ENCODE measurements at places on chromosomes 6 and 20.
A peak's percentile ranks its signal among the peaks of the same experiment; 100 is the strongest.

GRCh38 chr6:80689716-80690395 lies 583.4 kb downstream of the BCKDHB start:
- DNase-seq, result peak; percentile 71

- no peak for DNase-seq
Measured at GRCh38 chr20:8212286-8212685, 80.2 kb downstream of the PLCB1 start.

- no peak for DNase-seq
Measured at GRCh38 chr6:136792095-136792409, 225 bp downstream of the MAP3K5 start.

GRCh38 chr6:112539355-112539754 lies 192.2 kb downstream of the RFPL4B start:
- DNase-seq, result peak; percentile 35

- DNase-seq, result no peak
Measured at GRCh38 chr6:2861060-2861821, 19.6 kb upstream of the SERPINB1 start.

DNA sequence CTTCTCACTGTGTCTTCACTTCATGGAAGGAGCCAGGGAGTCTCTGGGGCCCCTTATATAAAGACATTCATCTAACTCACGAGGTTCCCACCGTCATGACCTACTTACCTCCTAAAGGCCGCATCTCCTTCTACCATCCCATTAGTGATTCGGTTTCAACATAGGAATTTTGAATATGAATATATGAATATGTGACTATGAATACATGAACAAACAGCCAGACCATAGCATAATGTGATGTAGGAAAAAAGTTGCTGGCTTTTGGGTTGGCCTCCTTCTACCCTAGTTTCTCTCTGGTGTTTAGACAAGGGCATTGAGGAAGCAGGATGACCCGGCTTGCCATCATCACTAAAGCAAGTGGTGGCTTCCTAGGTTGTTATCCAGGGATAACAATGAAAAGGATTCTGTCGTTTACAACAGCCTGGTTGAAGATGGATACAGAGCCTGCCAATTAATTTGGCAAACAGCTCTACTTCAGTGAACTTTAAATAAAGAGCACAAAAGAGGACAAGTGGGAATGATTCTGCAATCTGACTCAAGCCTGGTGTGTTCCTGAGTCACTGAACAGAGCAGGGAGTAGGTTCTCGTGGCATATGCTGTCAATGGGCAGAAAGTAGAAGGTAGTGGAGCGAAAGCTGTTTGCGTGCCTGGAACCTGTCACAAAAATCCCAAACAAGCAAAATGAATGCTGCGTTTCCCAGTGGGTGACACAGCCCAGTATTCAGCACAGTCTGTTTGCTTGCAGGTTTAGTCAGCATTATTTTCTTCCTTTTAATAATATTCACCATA lies 44.0 kb upstream of the DOK5 start:
- DNase-seq, result peak; percentile 25

GRCh38 chr20:2303673-2304072 lies 7.9 kb downstream of the TGM3 start:
- no peak for DNase-seq

- no peak for DNase-seq
Measured at GRCh38 chr20:16611817-16612216, 38.6 kb upstream of the KIF16B start.

GRCh38 chr20:41935259-41935791 lies 317.1 kb upstream of the CHD6 start:
- no peak for DNase-seq

DNA sequence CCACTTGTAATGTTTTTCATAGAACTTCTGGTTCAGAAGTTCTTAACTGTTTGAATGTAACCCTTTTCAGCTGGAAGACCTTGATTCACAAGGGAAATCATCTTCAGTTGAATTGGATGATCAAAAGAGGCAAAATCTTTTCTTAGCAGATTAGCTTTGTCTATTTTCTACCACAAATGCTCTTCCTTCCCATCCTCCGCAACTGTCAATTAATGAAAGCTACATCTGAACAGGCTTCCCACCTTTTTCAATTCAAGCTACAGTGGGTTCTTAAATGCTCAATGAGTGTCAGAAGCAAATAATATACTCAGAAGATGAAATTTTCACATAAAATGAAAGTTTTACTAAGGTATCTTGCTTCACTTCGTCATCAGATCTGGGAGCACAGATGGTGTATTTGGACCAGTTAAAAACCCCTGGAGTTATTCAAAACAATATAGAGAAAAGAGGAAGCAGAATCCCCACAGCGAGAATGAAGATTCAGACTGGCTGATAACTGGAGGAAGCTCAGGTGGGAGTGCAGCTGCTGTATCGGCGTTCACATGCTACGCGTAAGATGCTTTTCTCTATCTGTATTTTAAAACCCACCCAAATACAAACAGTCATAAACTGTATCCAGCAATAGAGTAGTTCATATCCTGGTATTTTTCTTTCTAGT lies 19.4 kb downstream of the QRSL1 start:
- DNase-seq, result no peak

DNA sequence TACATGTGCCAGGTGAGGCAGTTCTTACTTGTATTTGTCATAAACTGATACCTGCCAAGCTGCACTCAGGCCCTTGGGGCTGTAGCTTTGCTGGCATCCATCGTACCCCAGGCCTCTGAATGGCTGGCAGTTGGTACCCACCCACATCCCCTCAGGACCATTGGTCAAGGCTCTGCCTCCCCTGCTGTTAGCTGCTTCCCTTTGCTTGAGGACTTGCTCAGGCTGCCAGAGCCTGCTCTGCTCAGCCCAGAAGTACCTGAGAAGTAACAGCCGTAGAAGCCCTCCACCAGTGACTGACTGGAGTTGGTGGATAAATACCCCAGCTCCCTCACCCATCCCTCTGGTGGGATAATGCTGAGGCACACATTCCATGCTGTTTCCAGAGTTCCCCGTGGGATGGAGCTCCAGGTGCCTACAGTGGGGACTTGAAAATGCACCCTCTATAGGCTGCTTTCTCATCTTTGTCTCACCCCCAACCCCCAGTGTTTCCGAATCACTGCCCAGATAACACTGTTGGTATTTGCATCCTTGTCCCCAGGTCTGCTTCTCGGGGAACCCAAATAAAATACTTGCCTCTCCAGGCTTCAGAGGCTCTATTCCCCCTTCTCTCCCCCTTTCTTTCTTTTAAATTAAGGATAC lies 7.3 kb downstream of the EBF4 start:
- no peak for DNase-seq

- no peak for DNase-seq
Measured at GRCh38 chr6:170238741-170239565, 51.9 kb downstream of the DLL1 start.

DNA sequence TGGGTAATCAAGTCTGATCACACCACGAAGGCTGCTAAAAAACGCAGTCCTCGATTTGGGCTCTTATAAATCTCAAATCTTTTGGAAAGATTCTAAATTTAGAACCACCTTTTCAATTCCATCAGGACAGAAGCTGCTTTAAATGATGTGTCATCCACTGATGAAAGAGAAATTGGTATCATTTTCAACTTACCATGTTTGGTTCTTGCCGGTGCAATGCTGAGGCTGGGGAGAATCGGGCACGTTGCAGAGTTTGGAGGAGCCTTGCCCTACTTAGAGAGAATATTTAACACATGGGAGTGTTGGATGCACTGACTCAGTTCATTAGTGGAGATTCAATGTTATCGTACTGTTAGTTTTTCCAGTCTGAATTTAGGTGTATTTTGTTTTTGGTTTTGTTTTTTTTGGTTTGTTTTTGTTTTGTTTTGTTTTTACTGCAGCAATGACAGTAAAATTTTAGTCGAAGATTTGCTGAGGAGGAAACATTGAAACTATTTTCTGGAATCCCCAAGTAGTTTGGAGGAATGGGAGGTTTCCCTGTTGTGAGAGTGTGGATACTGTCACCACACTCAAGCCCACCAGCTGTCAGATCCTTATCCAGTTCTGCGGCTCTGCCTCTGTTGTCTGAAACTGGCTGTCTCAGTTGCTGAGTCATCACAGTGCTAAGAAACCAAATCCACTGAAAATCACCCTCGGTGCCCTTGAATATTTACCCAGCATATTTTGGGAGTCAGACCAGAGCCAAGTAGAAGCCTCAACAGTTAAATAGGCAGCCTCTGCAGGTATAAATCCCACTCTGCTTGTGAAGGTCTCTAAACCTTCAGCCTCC lies 497.0 kb downstream of the BTBD3 start:
- peak; percentile 55 for DNase-seq

DNA sequence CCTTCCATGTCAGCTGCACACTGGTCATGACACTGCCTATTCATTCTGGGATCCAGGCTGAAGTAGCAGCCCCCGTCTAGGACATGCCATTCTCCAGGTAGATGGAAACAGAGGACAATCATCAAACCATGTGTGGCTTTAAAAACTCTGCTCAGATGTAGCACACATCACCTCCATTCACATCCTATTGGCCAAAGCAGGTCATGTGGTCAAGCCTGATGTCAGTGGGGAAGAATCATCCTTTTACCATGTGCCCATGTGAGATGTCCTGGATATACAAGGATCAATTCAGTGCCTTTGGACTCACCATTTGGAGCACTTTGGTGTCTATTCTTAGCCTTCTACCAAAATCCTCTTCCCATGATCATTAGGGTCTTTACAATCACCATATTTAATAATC lies 99.5 kb downstream of the CDC5L start:
- peak; percentile 18 for DNase-seq

GRCh38 chr20:2775139-2775538 lies 25.3 kb downstream of the CPXM1 start:
- DNase-seq, result no peak

DNA sequence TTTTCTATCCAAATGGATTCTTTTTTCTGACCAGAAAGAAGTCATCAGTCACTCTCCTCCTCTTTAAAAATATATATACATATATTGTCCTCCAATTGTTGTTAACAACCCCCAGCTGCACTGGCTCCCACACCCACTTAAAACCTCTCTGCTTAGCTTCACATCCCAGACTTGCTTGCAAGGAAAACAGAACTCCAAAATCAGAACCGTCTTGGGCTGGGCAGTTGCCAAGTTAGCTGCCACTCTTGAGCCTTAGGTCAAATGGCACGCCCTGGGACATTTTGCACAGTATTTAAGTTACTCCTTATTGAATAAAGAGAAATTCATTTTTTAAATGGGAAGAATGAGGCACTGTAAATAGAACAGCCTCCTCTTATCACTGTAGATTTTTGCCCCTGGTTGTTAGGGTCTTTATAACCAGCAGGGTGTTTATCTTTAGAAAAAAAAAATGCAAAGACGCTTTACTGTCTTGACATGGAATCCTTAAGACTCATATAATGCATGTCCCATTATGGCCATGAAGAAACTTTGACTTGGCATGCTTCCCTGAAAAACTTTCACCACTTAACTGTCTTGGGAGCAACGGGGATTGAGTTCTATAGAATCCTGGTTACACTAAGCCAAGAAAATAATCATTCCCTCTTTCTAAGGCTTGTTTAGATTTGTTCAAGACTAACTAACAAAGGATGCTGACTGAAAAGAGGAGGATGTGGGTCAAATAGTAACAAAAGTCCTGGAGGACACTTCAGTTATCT lies 204.5 kb downstream of the ISM1 start:
- no peak for DNase-seq

GRCh38 chr20:45179166-45179565 lies 4.5 kb downstream of the PI3 start:
- no peak for DNase-seq

DNA sequence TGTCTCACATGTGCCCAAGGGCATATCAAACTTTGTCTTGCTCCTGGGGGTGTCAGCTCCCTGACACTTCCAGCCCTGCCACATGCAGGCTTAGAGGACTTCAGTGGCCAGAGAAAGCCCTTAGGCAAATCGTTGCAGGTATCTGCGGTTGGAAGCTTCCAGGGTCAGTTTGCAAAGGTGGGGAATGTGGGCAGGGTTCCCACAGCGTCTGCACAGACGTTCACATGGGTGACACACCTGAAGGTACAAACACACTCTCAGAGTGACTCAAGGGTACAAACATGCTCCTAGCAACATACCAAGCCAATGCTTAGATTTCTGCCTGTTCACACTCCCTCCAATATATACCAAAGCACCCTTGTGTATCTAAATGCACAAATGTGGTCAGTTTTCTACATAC lies 30.0 kb downstream of the VSTM2L start:
- DNase-seq, result peak; percentile 43

DNA sequence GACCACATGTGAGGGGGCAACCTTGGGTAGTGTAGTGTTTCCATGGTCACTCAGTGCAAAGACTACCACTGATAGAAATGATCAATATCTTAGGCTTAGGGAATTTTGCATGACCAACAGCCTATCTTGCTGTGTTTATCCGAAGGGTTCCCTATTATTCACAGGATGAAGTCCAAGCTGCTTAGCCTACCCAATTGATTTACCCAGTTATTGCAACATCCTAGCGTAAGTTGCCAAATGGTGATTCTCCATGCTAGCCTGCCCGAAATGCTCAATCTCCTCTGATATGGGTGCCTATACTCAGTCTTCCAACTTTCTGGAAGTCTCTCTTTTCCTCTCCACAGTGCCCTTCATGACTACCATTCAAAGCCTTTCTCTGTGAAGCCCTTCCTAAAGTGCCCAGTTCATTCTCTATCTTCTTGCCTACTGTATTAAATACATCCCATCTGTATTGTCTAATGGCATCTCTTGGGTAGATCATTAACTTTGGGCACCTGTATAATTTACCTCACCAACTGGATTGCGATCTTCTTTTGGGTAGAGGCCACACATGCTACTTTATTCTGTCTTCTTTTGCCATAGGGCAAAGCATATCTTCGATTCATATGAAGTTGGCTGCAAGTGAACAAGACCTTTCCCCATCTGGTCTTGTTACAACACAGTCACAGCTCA lies 240.5 kb downstream of the CLIC5 start:
- DNase-seq, result no peak

GRCh38 chr20:60137657-60138245 lies 179.5 kb downstream of the CDH26 start:
- no peak for DNase-seq

DNA sequence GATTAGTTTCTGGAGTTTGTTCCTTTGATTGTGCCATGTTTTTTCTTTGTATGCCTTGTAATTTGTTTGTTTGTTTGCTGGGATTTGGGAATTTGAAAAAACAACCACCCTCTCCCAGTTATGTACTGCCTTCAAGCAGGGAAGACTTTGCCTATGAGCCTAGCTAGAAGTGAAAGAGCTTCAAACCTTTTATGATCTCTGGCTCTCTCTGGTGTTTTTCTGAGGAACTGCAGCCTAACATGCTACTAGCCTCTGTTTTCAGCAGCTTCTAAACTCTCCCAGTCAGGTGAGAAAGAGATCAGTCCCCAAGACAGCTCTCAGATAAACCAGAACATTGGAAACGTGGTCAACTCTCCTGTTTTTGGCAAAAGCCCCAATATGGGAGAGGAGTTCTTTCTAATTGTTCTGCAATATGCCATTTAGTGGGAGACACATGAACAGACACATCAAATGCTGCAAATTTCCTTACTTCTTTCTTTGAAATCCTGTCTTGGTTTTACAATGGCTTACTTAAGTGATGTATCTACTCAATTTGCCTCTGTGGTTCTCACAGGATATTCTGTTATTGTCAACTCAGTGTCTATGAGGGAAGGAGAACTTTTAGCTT lies 58.9 kb upstream of the SERINC1 start:
- DNase-seq, result peak; percentile 69

- no peak for DNase-seq
Measured at GRCh38 chr6:168440520-168441433, at the start of gene SMOC2. Gene SMOC2 (plus strand): TSS chr6:168441184. CDS start chr6:168441371, 187 bp downstream.

GRCh38 chr6:166621114-166621540 lies 5.9 kb downstream of the RPS6KA2 start:
- no peak for DNase-seq

GRCh38 chr20:45128099-45128498 lies 3.8 kb upstream of the WFDC12 start:
- DNase-seq, result no peak

- no peak for DNase-seq
Measured at GRCh38 chr6:111338843-111339242, 144.2 kb downstream of the REV3L start.

- peak; percentile 48 for DNase-seq
Measured at GRCh38 chr20:59525500-59526241, 78.7 kb upstream of the PHACTR3 start.

Data from M059J (cell line).